ENCODE measurements at places on chromosomes 13 and 19. TPM values are rescaled to one million over a fixed set of nuclear protein-coding genes. Genes with fewer than 3 reads are reported as not detected.
A peak's percentile ranks its signal among the peaks of the same experiment; 100 is the strongest.

The C13orf42 gene
- not detected for polyA plus RNA-seq

The CARS2 gene
- 105 TPM for polyA plus RNA-seq

The OR1M1 gene
- not detected for polyA plus RNA-seq

The ASF1B gene
- 12.4 TPM for polyA plus RNA-seq

The CASP14 gene
- polyA plus RNA-seq = not detected

The CCL25 gene
- polyA plus RNA-seq = not detected

The SPACA6 gene
- polyA plus RNA-seq = 17.7 TPM

DNA sequence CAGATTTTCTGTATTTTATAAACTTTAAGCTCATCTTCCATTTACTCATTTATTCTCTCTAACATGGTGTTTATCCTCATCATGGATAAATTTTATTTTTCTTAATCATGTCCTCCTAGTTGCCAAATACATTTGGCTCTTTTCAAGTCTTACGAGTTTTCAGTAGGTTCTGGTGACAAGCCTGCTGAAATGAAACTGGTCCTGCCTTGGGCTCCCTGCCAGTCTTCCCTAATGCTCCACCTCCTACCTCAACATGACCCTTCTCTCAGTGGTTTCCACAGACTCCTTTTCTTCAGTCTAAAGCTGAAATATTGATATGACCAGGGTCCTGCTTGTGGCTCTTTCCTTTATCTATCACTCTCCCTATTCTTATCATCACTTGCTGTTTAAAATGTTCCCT is 81.2 kb downstream of the TRPC4 start:
- DNase-seq = no peak

- no peak for DNase-seq
Measured at GRCh38 chr13:65090186-65090585, 2139.9 kb downstream of the PCDH9 start.

DNA sequence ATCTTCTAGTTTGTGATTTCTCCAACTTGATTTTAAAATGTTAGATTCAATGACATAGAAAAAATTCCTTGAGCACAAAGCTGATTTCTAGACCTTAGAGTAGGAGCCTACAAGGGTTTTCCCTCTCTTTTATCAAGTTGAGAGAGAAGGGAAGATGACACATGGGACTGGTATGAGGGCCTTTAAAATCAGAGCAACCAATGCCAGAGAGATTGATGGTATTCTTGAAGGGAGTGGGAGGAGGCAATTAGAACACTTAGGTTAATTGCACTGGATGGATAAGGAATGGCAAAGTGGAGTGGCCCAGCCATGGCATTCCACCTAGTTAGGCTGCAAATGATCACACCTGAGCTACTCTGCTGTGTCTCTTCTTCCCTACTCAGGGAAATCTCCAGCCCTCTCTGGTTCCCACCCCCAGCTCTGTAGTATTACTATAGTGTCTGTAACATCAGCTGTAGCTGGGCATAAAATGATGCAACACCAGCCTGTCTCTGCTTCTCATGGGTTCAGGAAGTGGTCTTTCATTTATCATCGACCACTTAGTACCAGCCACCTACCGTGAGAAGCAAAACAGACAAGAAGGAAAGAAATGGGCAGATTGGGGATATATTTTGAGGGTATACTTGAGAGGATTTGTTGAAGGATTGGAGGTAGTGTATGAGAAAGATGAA is 333.6 kb downstream of the DLEU7 start:
- DNase-seq = no peak

DNA sequence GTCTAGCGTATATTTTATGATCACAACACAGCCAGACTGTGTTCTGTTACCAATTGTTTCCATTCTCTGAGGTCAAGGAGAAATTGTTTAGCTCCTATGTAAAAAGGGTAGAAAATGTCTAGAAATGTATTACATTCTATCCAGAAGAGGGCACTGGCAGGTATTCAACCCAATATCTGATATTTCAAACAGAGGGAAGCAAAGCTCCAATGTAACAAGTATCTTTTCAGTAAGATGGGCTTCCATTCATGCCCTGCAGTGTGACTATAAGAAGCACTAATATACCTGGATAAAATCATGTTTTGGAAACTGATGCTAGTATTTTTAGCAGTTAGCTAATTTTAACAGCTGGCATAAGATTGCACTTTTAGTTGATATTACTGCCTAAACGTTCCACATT is 312.7 kb downstream of the FGF14 start:
- DNase-seq = peak; percentile 7

DNA sequence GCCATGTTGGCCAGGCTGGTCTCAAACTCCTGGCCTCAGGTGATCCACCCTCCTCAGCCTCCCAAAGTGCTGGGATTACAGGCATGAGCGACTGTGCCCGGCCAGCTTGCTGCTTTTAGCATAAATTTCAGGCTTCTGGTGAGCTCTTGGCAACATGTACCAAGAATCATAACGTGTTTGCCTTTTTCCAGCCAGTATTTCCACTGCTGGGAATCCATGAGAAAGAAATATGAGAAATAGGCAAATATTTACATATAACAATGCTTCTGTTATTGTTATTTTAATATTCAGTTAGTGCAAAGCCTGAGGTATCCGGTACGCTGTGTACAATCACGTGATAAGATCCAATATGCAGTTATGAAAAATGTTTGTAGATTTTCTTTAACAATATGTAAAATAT is 29.2 kb upstream of the CERS4 start:
- DNase-seq = no peak

- DNase-seq = no peak
Measured at GRCh38 chr13:62631619-62632018, 1216.0 kb upstream of the PCDH20 start.

DNA sequence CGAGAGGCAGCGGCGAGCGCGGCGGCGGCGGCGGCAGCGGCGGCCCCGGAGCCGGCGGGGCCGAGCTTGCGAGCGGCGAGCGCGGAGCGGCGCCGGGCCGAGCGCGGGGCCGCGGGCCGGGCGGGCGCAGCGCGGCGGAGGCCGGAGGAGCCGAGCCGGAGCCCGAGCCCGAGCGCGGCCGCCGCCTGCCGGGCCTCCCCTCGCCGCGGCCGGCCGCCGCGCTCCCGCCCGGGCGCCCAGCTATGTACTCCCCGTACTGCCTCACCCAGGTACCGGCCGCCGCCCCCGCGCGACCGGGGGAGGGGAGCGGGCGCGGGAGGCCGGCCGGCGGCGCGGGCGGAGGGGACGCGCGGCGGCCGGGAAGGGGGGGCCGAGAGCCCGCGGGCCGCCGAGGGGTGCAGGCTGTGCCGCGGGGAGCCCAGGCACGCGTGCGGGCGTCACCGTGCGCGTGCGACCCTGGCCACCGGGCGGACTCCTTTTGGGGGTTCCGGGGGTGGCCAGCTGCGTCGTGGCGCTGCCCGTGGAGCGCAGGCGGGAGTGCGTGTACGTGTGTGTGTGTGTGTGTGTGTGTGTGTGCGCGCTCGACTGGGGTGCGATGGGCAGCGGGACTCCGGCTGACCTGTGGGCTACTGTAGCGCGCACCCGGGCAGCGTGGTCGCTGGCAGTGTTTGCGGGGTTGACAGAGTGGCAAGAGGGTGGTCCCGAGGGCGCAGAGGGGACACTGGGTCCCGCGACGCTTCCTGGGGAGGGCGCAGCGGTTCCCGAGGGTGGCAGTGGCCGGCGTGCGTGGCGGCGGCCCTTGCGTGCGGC is 526 bp downstream of the NFIX start:
- peak; percentile 37 for DNase-seq

- peak; percentile 76 for DNase-seq
Measured at GRCh38 chr13:21465710-21466160, 6.6 kb upstream of the ZDHHC20 start.

- DNase-seq = no peak
Measured at GRCh38 chr13:97648881-97649224, 214.9 kb downstream of the RAP2A start.

DNA sequence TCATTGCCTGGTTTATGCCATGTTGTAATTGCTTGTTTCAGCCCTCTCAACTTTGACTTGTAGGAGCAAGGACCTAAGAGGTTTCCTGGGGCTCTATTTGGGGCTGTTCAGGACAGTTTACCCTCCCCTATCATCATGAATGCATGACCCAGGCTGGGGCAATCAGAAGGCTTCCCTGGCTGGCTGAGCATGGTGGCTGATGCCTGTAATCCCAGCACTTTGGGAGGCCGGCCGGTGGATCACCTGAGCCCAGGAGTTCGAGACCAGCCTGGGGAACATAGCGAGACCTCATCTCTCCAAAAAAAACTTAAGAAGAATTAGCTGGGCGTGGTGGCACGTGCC is 6.1 kb upstream of the LSM4 start:
- DNase-seq = no peak

DNA sequence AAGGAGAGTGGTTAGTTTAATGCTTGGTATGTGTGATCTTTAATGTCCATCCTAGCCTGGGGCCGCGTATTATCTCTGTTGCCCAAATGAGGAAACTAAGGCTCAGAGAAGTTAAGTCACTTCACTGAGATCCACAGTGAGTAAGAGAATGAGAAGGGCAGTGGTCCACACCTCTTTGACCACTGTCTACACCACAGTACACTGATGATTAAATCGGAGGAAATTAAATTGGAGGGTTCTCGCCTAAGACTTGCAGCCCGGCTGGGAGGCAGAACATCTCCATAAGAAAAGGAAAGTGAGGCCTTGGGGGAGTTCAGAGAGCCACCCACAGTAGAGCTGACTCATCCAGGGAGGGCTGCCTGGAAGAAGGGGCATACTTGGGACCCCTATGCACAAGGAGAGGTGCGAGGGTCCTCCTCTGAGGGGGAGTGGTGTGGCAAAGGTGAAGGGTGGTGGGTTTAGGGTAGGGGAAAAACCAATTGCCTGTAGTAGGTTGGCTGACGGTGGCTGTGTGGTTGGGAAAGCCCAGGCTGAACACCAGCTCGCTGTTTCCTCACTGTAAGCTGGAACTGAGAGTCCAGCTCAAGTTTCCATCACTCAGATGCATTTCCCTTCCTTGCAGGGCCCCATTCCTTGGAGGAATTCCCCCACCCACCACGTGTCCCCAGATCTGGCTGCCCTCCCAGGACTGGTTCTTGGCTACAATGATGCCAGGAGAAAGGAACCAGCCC is 15.0 kb upstream of the DHRS12 start:
- DNase-seq = no peak

Measured in hepatocyte (in vitro differentiated cells).